ENCODE measurements at places on chromosomes 5 and 9.

DNA sequence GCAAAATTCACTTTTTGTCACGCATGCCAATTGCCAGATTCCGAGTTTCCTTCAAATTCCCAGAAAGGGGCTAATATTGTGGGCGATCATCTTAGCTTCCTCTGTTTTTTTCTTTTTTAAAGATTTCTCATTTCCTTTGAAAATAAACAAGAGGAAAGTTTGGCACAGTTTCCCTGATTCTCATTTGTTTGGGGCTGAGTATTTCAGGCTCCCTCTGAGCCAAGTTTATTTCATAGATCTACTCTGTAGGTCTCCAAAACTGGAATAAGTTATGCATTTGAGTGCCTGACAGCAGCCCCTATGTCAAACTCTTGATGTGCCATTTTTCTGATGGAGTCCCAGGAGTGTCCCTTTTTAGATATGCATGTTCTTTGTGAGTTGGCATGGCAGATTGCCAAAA lies 1297.2 kb upstream of the WWC1 start:
- no peak for DNase-seq

DNA sequence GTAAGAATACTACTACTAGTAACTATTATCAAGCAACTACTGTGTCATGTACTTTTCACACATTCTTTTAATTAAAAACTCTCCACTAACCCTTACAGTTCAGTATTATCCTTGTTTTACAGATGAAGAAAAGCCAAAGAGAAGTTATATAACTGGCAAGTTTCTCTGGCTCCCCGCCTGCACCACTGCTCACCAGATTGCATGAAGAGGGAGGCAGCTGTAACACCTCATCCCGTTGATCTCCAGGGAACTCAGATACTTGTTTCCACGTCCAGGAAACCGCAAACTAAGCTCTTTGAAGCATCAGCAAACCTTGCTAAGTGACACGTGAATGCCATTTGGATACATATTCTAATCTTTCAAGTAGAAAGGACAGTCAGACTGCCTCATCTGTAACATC lies 70.3 kb downstream of the RIGI start:
- DNase-seq, result no peak

DNA sequence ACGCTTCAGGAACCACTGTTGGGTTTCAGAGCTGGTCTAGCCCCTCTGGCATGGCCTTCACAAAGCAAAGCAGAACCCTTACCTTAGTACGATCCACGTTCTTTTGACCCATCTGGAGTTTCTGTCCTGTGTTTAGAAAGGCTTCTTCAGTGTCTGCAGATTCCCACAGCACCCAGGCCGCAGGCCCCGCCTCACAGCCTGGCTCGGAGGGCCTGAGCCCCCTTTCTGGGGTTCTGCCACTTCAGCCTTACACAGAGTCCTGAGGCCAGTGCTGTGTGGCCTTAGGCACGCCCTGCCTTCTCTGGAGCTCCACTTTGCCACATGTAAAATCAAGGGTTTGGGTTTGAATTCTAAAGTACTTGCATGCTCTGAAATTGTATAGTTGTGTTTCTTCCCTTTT lies 31.6 kb upstream of the PRDM12 start:
- no peak for DNase-seq

GRCh38 chr9:86408121-86408520 lies 53.9 kb upstream of the TUT7 start:
- DNase-seq, result no peak

- no peak for DNase-seq
Measured at GRCh38 chr9:97852399-97853055, 499 bp upstream of the FOXE1 start.

DNA sequence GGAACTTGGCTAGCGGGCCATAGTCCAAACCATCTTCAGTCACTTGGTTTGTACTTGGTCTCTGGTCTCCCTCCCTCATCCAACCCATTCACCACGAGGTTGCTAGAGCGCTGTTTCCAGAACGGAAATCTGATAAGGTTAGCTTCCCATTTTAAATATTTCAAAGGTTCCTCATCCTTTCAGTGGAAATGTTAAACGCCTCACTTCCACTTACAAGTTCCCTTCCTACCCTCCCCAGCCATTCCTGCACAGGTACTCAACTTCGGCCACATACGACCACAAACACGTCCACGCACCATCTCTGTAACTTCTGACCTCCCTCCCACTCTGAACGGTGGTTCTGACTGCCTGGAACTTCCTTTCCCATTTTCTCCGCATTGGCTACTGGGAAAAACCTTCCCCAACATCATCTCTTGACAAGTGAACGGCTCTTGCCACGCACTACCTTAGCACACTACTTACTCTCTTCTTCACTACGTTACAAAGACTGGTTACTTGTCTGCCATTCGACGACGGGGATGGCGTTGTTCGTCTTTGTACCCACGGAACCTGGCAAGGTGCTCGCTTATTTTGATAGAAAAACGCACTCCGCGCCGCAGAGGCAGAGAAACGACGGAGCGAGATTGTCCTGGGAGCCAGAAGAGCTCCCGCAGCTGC lies 629 bp downstream of the CCNH start:
- no peak for DNase-seq

Measured in dorsolateral prefrontal cortex (tissue), 122 donors.